ENCODE measurements at places on chromosomes 2 and 18.

GRCh38 chr18:35267161-35267651 lies 22.8 kb downstream of the ZSCAN30 start:
- peak; percentile 85 for DNase-seq

DNA sequence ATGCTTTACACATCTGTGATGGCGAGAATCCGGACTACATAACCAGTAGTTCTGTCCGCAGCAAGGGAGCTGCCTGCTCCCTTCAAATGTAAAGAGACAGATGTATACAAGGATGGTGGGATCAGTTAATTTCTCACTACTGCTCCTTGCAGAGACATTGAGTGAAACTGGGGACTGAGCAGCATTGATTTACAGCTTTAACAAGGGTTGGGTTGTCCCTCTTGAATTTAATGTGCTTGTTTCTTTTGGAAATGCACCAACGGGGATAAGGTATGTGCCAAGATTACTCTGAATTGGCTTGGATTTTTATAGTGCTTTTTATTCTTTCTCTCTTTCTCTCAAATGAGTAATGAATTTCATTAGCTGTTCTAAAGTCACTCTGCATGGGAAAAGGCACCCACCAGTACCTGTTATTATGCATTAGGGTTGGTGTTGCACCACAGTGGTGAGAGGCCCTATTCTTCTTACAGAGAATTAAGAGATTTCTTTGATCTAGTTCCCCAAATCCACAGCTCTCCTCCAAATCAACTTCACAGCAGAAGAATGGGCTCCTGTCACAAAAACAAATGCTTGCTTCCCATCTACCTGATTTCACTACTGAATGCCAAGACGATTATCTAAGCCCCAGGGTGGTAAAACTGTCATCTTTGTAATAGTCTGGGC lies 107.6 kb downstream of the DOCK10 start:
- no peak for DNase-seq

GRCh38 chr2:6353669-6354068 lies 512.0 kb downstream of the CMPK2 start:
- no peak for DNase-seq

- DNase-seq: no peak
Measured at GRCh38 chr2:24565537-24565936, 74.5 kb downstream of the NCOA1 start.

- no peak for DNase-seq
Measured at GRCh38 chr2:98486374-98486981, 41.8 kb downstream of the INPP4A start.

- no peak for DNase-seq
Measured at GRCh38 chr2:178962805-178963433, 87.0 kb downstream of the CCDC141 start.

- peak; percentile 51 for DNase-seq
Measured at GRCh38 chr2:219252900-219253752, at the start of gene TUBA4B. TUBA4B (plus strand) TSS chr2:219253243; CDS start chr2:219253408, 165 bp downstream.

DNA sequence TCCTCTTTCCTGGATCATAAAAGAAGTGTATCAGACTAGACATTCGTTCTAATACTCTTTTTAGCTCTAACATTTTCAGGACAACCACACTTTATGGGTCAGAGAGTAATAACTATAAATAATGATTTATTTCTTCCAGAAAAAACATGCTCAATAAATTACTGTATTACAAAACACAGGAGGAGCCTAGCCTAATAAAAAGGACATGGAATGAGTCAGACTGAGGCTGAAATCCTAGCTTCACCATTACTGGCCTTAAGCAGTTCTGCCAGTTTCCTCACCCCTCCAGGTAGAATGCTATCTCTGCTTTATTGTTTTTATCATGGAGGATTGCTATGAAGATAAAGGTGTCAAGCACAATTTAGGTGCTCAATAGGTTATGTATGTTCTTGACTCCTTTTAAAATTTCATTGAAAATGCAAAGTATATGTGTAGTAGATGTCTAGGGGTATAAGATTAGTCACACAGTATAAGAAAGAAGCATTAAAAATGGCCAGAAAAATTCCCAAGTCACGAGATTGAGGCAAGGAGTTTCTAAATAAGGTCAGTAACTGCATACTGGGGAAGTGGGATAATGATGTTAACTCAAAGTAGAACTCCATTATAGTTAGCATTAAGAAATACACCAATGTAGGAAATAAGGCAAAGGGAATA lies 105.5 kb upstream of the NEUROD1 start:
- no peak for DNase-seq

GRCh38 chr18:12599966-12600365 lies 57.9 kb downstream of the SPIRE1 start:
- no peak for DNase-seq

DNA sequence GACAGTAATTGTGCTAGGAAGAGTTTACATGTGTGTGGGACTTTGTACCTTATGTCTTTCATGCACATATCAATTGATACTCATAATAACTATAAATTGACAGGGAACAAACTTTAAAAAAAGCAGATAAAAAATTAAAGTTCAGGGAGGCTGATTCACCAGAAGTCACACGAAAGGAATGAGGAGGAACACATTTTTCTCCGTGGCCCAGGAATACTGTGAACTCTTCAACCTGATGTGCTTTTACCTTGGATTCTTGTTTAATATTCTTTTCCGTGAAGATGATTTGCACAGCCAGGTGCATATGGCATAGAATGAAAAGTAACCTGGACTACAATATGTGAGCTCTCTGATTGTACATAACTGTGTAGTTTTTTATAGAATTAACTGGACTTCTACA lies 326.3 kb downstream of the CDH7 start:
- DNase-seq: no peak

- no peak for DNase-seq
Measured at GRCh38 chr2:29349316-29350030, 234.3 kb downstream of the CLIP4 start.

GRCh38 chr2:102391565-102391964 lies 31.4 kb upstream of the IL18RAP start:
- DNase-seq: no peak

- DNase-seq: no peak
Measured at GRCh38 chr2:72669121-72669520, 156.7 kb downstream of the EXOC6B start.

- peak; percentile 39 for DNase-seq
Measured at GRCh38 chr18:35376393-35376741, 770 bp downstream of the ZNF396 start.

DNA sequence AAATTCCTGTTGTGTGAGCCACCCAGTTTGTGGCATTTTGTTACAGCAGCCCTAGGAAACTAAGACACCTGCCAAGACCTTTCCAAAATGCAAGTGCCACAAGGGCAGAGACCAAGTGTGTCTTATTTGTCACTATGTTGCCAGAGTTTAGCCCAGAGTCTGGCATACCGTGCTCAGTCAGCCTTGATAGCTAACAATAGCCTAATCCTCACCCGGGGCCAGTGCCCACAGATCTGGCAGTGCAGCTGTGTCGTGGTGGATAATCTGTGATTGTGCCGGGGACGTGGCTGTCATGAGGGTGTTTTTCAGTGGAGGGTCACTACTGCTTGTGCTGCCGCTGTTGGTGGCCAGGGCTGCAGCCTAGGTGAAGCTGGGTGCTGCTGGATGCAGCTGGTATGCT lies 53.5 kb downstream of the MEP1B start:
- no peak for DNase-seq

- DNase-seq: peak; percentile 74
Measured at GRCh38 chr2:73981081-73982001, 3.4 kb upstream of the TET3 start.

- DNase-seq: no peak
Measured at GRCh38 chr2:48854681-48855080, 99.2 kb upstream of the LHCGR start.

- no peak for DNase-seq
Measured at GRCh38 chr18:74967979-74968378, 241.0 kb downstream of the PTGR3 start.

- no peak for DNase-seq
Measured at GRCh38 chr2:225025917-225026571, 16.2 kb downstream of the DOCK10 start.

GRCh38 chr2:118013221-118013723 lies 598 bp downstream of the CCDC93 start:
- peak; percentile 73 for DNase-seq

GRCh38 chr2:184049566-184049965 lies 548.8 kb upstream of the ZNF804A start:
- DNase-seq: no peak

GRCh38 chr2:152730591-152731333 lies 12.3 kb downstream of the ARL6IP6 start:
- DNase-seq: no peak

GRCh38 chr2:109428281-109428680 lies 185.5 kb downstream of the SEPTIN10 start:
- no peak for DNase-seq

DNA sequence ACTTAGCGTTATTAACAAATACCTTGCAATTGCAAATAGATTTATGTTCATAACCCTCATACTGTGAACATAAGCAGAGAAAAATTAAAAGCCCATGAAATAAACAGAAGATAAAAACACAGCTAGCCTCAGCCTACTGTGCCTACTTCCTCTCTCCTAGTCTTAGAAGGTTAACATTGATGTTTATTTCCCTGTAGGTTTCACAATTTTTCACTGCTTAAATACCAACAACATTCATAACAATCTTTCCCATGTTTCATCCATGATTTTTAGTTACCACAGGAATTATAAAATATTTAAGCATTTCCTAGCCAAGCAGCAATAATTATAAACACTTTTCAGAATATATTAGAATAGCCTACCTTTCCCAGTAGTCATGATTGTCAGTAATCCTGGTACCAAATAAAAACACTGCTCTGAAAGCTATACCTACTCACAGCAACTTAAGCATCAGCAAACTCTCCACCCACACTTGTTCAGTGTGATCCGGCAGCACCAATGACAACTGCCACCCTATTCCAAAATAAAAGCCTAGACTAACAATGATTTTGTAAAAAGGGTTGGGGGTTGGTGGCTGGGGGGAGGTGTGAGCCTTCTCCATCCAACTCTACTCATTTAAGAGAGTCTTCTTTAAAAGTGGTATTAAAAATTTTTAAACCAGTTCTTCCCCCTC lies 40.6 kb upstream of the RNU4ATAC start:
- no peak for DNase-seq

DNA sequence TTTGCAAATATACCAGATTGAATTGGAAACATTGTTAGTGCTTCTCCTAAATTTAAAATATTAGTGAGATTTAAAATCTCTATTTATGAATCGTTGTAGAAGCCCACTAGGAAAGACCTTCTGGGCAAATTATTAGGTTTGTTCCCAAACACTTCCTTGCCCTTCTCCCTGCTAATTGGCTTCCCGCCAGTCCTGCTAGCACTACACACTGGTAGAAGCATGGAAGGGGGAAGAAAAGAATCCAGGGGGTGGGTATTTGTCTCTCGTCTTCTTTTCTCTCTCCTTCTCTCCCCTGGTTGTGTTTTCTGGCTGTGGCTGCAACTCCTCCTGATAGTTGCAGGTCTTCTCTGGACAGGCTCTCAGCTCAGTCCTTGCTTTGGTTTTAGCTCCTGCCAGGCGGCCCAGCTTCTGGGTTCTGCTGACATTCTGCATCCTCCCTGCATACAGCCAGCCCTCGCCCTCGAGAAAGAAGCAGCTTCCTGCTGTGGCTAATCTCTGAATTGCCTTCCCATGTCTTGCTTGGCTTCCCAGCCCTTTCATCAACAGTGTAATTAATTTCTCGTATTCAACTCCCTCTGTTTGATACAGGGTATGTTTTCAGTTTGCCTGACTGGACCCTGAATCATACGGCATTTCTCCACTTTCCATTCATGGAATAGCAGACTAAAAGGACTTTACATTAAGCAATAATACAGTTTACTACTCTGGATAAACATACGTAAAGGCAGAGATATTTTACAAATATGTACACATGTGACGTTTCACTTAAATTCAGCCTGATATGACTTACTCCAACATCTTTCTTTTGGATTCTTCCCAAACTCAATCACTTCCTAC lies 6.9 kb upstream of the PARD3B start:
- DNase-seq: no peak

GRCh38 chr18:69455125-69455524 lies 54.4 kb downstream of the DOK6 start:
- DNase-seq: no peak

DNA sequence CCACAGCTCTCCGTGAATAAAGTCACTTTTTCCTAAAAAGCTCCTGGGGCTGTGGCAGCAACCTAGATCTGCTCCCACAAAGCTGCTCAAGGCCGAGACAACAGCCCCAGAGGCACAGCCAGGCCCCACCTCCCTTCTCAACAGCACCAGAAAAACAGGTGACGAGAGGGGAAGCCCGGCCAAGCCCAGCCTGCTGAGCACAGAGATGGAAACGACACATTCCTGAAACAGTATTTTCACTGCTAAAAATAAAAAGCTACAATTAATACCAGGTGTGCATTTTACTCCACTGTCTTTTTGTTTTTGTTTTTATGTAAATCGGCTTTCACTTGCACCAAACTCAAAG lies 199.3 kb downstream of the HDAC4 start:
- no peak for DNase-seq

- DNase-seq: no peak
Measured at GRCh38 chr2:40199771-40200170, 252.1 kb downstream of the SLC8A1 start.

DNA sequence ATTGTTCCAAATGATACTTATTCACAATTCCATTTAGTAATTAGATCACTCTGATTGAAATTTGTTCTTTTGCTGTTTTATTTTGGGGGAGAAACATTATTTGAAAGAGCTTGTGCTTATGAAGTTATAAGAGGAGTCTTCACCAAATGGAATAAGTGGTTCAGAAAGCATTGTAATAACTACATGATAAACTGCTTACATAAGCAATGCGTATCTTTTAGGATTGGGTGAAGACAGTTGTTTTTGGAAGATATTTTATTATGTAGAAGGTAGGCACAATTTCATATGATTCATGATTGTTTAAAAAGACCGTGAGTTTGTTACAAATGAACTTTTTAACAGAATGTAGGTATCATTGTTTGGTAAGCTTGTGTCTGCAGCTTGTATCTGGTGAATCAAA lies 14.5 kb downstream of the ZNF638 start:
- no peak for DNase-seq

GRCh38 chr2:41137031-41137430 lies 685.1 kb upstream of the SLC8A1 start:
- DNase-seq: no peak

DNA sequence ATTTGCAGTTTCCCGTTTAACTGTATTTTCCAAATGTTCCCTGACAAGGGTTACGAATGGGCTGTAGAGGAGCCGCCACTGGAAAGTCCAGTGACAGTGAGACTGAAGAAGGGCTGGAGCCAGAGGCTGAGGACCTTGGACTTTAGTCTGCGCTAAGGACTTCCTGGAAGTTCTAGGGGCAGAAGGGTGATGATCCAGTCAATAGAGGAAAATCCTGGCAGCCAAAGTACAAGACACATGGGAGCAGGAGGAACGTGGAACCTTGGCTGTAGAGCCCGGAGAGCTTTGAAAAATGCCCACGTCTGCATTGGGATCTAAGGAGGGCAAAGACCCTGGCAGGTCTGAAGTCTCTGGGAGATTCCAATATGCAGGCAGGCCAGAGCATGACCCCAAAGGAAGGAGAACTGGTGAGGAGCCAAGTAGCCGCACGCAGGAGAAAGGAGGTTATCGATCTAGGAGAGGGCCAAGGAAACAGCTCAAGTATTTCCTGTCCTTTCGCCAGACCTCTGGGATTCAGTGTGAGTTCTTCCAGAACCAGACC lies 28.5 kb downstream of the MBP start:
- DNase-seq: no peak
